Stimulated activated CD8-positive, alpha-beta memory T cell treated with anti-CD3 and anti-CD28 coated beads, Interleukin-12 subunit alpha, Interleukin-12 subunit beta, amount 100 ng/mL, for 1 hour (primary cell): ENCODE measurements at places on chromosomes 3 and 15.

DNA sequence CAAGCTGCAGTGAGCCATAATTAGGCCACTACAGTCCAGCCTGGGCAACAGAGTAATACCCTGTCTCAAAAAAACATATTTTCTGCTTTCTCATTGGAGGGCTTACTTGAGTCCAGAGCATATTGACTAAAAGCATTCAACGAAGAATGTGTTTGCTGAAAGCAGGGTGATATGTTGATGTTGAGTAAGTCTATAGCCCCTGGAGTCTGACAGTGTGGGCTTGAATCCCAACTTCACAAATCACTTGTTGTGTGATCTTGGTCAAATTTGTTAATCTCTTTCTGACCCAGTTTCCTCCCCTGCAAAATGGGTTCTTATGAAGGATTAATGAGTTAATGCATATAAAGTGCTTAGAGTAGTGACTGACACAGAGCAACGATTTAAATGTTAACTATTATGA is 403.9 kb downstream of the MECOM start:
- DNase-seq: no peak

DNA sequence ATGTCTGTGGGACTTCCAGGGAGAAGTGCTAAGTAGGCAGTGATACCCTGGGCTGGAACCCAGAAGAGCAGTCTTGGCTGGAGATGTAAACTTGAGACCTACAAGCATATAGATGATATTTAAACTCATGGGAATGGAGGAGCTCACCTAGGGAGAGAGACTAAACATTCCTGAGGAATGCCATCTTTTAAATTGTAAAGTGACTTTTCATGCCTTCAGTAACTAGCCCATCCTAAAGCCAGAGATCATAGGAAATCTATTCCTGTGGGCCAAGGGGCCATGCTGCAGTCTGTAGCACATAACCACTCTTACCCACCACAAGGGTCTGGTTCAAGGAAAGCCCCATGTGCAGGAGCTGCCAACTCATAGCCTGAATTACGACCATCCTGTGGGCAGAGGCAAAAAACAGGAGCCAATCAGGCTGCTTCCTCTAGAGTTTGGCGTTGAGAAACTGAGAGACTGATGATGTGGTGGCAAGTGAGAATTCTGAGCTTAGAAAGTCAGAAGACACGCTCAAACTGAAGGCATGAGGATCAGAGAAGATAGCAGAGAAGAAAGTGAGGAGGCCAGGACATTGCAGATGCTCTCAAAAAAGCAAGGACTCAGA is 37.5 kb downstream of the CTDSPL start:
- DNase-seq: no peak

GRCh38 chr3:53230041-53230621 is 25.7 kb downstream of the TKT start:
- no peak for DNase-seq

GRCh38 chr15:82530606-82531379 is 9.5 kb downstream of the RPS17 start:
- DNase-seq: peak; percentile 41

GRCh38 chr3:141093397-141093796 is 42.2 kb downstream of the SPSB4 start:
- no peak for DNase-seq

- no peak for DNase-seq
Observed at GRCh38 chr15:99749386-99749785, 16.1 kb upstream of the LYSMD4 start.

GRCh38 chr15:92648190-92648875 is 7.2 kb downstream of the FAM174B start:
- DNase-seq: no peak

- DNase-seq: no peak
Observed at GRCh38 chr15:99720533-99720932, 12.7 kb downstream of the LYSMD4 start.

DNA sequence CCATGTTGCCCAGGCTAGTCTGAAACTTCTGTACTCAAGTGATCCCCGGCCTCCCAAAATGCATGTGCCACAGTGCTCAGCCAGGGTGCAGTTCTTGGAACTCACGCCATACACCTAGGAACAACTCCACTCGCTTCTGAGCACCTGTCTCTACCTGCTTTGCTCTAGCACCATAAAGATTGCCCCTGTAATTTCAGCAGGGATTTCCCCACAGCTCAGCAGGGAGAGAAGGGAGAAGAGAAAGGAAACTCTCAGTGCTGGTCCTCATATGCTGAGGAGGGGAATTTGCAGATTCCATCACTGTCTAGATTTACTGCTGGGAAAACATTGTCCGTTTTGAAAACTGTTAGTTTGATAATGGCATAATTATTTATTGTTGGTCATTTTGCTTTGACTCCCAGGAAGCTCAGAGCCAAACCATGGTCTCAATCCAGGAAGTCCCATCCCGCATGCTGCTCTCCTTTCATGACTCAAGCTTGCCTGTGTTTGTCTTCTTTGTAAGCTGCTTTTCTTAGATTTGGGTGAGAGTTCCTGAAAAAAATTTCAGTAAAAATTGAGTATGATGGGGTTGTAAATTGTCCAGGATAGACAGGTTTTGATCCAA is 24.2 kb downstream of the TRIM71 start:
- DNase-seq: no peak

DNA sequence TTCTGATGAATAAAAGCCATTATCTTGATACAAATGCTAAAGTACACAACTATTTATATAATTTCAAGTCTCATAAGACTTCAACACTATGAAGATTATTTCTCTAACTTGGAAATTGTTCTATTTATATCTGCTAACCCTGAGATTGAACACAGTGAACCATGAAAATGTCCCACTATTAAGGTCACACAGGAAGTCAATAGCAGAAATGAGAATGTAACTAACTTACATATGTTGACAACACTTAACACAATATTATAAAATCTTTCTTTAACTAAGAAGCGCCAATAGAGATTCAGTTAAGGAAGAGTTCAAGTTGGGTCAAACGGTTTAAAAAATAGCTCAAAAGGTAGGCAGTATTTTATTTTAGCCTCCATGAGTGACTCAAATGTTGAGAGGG is 551.8 kb upstream of the CBLB start:
- DNase-seq: no peak
